HAP-1 (cell line): ENCODE measurements at places on chromosomes 7 and 10.

- peak; percentile 9 for DNase-seq
Observed at GRCh38 chr10:17247210-17247609, 19.2 kb downstream of the VIM start.

- no peak for DNase-seq
Observed at GRCh38 chr10:73287441-73287840, 35.0 kb upstream of the MRPS16 start.

DNA sequence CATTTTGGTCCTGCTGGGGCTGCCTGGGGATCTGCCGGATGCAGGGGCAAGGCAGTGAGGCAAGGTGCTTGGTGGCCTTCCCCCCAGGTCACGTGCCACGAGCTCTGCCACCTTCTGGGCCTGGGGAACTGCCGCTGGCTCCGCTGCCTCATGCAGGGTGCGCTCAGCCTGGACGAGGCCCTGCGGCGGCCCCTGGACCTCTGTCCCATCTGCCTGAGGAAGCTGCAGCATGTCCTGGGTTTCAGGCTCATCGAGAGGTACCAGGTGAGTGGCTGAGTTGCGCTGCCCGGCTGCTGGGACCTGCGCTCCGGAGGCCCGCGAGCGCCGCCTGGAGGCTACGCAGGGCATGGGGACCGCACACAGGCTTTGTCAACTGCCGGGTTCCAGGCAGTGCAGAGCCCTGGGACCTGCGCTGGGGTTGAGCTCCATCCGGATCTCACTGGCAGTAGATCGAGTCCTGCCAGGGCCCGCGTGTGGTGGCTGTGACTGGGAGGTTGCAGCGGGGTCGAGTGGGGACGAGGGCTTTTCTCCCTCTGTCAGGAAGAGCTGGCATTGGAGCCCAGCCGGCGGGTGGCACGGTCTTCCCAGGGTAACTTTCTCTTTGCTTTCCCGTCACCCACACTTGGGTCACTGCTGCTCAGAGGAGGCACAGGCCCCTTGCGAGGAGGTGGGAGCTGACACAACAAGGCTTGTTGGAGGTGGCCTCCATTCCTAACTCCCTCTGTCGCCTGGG, 21.7 kb downstream of the AMZ1 start:
- peak; percentile 85 for DNase-seq

DNA sequence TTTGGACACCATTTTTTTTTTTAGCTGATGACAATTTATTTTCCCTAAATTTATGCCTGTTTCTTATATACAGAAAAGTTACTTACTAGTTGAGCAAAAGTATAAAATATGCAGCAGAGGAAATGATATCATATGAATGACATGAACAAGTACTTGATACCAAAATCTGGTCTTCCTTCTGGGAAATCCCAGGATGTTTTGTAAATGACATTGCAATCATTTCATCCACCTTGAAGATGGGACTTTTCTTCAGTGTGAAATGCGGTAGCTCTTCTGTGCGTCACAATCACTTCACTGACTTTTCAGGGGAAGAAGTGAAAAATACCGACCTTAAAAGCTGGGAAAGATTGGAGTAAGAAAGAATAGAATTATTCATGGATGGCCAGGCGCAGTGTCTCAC, 23.8 kb downstream of the C1QL3 start:
- no peak for DNase-seq

GRCh38 chr7:77428777-77429231, 12.7 kb upstream of the GSAP start:
- peak; percentile 30 for DNase-seq

- no peak for DNase-seq
Observed at GRCh38 chr10:78405231-78405630, 371.6 kb downstream of the RPS24 start.

DNA sequence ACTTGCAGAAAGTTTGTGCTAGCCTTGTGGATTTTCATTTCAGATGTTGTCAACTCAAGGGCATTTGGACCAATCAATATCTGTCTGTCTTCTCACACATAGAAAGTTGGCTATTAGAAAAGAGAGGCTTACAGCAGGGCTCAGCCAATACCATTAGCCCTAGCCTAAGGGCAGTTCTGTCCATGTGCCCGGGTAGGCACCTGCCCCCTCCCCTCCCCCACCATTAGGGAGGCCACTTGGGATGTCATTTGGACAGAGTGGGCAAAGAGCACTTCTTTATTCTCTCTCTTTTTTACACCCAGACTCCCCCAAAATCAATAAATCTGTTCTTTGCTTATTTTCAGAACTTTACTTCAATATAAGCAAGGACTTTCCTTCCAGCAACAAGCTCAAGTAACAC, 188.5 kb upstream of the MKI67 start:
- no peak for DNase-seq

- no peak for DNase-seq
Observed at GRCh38 chr7:152931633-152932032, 172.1 kb downstream of the ACTR3B start.

GRCh38 chr7:81277691-81278090, 358.8 kb upstream of the SEMA3C start:
- DNase-seq = no peak

- no peak for DNase-seq
Observed at GRCh38 chr10:114482480-114483304, 78.4 kb upstream of the AFAP1L2 start.

GRCh38 chr7:154841731-154842331, 161.1 kb downstream of the PAXIP1 start:
- DNase-seq = no peak

GRCh38 chr10:72016608-72017300, 52.6 kb downstream of the CHST3 start:
- no peak for DNase-seq

DNA sequence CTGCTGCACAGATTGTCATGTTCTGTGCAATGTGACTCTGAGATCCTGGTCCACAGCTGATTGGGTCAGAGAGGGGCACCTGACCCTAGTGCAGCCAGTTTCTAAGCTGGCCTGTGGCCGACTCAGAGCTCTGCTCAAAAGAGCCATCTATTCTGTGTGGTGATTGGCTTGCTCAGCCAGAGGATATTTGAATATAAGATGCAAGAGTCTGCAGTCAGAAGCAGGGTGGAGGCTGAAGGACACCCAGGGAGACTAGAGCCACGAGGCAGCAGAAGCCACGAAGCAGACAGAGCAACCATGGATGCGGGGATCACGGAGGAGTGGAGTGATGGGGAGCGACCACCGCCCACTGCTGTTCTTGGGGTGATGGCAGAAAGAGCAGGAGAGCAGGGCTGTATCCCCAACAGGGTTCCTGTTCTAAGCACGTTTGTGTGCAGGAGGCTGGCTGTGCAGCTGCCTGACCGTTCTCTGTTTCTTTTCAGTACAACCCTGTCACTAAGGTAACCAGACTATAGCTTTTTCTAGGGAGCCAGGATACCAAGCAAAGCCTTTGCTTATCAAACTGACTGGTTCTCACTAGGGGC, 19.5 kb upstream of the RHEB start:
- DNase-seq = no peak

- DNase-seq = no peak
Observed at GRCh38 chr7:157222687-157223086, 84.0 kb downstream of the UBE3C start.

DNA sequence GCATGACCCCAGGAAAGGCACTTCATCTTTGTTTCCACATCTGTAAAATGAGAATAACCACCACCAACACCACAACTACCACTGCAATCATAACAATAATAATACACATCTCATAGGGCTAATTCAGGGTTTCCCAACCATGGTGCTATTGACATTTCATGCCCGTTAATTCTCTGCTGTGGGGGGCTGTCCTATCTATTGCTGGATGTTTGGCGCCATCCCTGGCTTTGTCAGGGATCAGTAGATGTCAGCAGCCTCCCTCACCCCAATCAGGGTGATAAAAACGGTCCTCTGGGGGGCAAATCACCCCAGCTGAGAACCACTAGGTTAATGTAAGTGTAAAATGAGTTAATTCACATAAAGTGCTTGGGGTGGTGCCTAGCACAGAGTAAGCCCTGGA, 145.8 kb downstream of the EMX2 start:
- no peak for DNase-seq

GRCh38 chr7:105648561-105649401, 67.5 kb upstream of the EFCAB10 start:
- no peak for DNase-seq

DNA sequence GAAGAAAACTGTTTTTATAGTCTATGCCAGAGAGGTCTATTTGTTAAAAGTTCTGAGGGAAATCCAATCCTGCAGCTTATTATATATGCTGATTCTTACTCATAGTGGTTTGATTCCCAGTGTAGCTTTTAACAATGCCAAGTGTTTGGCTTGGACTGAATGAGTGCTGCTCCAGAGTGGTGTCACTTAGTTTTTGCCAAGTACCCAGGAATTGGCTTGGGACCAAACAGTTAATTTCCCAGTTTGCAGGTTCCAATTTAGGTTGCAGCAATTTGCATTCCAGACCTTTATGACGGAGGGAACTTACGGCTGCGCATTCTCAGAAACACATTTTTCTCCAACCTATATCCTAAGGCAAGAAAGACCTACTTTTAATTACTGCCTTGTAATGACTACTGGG, 32.4 kb downstream of the NSUN6 start:
- no peak for DNase-seq

DNA sequence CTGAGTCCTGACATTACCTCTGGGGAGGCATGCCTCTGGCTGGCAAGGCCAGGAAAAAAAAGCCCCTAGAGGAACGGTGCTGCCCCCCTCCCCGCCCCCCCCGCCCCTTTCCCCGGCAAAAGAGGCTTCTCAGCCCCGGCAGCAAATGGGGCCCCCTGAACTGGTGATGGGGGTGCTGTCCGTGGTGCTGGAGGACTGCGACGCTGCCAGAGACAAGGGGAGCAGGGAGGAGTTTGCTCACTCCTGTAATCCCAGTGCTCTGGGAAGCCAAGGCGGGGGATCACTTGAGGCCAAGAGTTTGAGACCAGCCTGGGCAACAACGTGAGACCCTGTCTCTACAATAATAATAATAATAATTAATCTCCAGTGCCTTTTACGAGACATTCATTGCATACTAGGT, 23.7 kb downstream of the SRRM3 start:
- DNase-seq = peak; percentile 77

DNA sequence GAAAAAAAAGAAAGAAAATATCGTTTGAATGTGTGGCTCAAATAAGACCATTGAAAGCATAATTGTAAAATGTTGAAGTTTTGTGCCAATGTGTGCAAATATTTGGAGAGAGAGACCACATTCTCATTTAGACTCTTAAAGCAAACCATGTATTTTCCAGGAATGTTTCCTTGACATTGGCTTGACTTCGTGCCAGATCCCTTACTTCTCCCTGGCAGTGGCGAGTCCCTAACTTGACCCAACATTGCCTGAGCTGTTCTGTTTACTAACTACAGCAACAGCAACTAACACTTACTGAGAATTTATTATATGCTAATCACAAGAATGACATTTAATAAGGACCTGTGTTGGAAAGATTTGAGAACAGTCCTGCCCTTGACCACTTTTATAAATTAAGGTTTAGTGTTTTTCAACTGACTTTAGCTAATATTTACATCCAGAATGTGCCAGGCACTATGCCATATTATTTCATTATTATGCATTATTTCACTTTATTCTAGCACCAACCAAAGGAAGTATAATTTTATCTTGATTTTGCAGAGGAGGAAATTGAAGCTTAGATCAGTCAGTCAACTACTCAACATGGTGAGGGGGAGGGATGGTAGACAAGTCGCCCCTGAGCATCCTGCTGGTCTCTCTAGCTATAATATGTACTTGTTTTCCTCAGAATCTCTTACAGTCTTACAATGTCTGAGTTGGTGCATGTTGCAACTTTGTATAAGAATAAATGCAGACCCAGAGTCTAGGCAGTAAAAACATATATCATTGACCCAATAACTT, 29.7 kb downstream of the ZNF467 start:
- DNase-seq = no peak

DNA sequence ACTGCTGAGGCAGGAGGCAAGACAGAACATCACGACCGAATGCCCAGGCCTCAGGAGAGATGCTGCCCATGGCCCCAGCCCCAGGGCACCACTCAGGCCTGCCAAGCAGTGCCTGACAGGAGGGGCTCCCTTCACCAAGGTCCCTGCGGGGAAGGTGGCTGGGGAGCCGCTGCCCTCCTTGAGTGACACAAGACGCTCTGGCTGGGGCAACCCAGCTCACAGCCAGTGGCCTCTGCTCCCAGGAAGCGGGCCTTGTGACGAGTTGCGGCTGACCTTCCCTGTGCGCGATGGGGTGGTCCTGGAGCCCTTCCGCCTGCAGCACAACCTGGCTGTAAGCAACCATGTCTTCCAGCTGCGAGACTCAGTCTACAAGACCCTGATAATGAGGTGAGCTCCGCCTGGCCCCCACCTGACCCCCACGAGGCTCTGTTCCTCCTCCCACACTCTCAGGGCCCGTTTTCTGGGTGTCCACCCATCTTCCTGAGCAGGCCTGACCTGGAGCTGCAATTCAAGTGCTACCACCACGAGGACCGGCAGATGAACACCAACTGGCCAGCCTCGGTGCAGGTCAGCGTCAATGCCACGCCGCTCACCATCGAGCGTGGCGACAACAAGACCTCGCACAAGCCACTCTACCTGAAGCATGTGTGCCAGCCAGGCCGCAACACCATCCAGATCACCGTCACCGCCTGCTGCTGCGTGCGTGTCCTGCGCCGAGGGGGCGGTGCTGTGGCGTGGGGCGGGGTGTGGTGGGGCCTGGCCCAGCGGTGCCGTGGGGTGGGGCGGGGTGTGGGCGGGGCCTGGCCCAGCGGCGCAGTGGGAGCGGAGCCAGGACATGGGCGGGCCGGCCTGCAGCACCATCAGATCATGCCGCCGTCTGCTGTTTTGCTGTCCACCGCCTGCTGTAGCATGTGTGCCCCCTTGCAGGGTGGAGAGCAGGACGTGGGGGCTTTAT, 12.8 kb downstream of the ZMIZ2 start:
- DNase-seq = no peak

DNA sequence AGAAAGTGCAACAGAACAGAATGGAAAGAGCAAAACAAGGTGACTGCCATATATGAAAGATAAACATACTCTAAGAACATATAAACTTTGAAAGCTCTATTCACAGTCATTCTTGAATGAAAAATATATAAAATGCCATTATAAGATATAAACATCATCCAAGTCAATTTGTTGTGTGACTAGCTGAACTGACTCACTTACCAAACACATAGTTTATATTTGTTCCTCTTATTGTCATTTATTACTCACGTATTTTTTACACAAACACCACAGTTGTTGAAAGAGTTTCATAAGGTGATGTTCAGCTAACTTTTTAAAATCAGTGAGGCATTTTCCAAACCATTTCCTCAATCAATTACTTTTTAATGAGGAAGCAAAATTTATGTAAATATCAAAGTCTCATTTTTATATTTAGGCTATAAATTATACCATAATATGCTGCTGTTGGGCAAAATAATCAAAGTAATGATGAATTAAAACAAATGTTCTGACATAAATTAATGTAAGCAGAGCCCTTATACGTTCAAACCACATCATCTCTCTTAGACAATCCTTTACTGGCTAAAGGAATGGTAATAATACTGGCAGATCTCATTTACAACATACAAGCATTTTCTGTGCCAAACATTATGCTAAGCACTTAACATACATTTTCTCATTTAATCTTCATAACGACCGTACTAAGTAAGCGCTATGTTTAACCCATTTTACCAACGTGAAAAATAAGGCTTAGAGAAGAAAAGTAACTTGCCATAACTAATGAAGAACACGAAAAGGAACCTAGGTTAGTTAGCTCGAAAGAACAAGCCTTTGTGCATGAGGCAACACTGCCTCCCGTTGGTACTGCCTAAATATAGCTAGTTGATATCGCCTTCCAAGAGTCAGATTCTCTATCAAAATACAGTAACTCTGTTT, 7.3 kb downstream of the LRRN3 start:
- DNase-seq = peak; percentile 66

- DNase-seq = no peak
Observed at GRCh38 chr10:9163699-9164098, 1109.2 kb downstream of the GATA3 start.

- DNase-seq = no peak
Observed at GRCh38 chr7:121273467-121274167, 55.2 kb upstream of the WNT16 start.

GRCh38 chr7:123579416-123579815, 21.8 kb upstream of the NDUFA5 start:
- peak; percentile 27 for DNase-seq
